ENCODE measurements at places on chromosomes 7 and 10.

DNA sequence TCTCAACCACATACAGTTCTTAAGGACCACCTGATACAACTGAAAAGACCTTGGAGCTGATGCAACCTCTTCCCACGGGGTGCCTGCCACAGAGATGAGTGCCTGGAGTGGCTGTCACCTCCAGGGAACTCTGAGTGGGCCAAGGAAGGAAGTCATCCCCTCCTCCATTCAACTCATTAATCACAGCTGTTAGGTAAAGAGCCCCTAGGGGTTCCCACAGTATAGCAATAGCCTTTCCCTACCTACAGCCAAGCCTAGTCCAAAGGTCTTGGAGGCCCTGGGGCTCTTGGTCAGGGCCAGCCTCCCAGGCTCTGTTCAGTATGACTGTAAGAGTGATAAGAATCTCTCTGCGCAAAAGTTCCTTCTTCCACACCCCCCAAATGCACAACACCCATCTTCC, 70.4 kb upstream of the NFE2L3 start:
- DNase-seq, result no peak

DNA sequence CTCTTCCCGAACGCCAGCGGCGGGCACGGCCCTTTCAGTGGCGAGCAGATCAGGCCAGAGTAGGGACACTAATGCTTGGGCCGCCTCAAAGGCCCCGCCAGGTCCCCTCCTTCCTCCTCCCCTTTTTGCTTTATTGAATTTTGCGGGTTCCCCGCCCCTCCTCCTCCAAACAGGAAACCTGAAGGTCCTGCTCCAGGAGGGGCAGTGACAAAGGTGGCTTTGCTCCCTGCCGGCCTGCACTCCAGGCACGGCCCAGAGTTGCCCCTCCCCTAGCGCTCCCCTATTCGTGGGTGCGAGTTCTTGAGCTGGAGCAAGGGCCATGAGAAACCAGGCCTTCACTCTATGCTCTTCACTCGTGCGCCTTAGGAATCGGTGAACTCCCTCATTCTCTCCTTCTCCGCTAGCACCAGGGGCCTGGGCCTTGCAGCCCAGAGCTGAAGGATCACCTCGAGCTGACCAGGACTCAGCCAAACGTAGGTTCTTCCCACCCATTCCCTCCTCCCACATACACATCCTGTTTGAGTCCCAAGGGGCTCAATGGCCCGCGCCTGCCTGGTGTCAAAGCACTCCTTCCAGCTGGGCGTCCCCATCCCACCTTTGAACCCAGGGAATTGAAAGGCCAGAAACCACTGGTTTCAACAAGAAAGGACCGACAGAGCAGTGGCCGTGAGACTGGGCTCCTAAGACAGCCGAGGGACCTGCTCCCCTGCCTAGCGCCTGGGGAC, 619 bp upstream of the HOXA6 start:
- DNase-seq, result peak; percentile 7

DNA sequence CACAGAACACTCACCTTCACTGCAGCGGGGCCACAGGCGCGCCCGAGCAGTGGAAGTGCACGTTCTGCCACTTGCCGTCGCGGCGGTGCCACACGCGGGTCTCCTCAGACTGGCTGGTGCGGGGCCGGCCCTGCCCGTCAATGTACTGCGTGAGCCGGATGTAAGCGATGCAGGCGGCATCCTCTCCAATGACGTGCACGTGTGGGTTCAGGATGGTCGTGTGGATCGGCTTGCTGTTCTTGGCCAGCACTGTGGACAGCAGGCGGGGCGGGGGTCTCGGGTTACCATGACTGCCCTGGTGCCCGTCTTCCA, 19.2 kb downstream of the YKT6 start:
- no peak for DNase-seq

DNA sequence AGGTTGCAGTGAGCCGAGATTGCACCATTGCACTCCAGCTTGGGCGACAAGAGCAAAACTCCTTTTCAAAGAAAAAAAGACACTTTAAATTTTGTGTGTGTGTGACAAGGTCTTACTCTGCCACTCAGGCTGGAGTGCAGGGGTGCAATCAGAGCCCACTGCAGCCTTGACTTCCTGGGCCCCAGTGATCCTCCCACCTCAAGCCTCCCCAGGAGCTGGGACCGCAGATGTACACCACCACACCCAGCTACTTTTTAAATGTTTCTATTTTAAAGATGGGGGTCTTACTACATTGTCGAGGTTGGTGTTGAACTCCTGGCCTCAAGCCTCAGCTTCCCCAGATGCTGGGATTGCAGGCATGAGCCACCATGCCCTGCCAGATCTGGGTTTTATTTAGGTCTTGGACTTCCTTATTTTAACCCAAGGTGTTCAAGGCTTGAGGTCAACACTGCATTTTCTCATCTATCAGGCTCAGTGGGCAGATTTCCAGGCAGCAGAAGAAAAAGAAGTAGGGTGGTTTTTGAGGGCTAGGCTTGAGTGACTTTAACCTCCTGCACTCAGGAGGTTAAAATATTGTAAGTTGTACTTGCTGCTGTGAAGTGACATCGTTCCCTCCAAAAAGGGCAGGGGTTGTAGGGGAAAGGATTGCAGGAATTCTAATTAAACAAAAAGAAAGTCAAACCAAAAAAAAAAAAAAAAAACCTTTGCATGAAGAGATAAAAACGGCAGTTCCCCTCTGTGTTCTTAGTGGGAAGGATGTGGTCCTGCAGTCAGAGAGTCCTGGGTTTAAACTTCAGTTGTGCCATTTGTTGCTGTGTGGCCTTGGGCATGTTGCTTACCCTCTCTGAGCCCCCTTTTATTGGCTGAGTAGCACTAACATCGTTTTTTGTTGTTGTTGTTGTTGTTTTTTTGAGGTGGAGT, 71.5 kb downstream of the CARD11 start:
- no peak for DNase-seq

DNA sequence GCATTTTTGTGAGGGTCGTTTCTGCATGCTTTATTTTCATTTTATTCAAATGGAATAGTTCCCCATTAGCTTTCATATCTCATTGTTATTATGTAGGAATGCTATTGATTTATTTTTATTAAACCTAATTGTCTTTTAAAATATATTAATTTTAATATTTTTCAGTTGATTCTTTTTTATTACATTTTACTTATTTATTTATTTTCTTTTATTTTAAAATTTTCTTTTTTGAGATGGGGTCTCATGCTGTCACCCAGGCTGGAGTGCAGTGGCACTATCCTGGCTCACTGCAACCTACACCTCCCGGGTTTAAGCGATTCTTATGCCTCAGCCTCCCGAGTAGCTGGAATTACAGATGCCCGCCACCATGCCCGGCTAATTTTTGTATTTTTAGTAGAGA, 7.4 kb upstream of the STK17A start:
- no peak for DNase-seq

GRCh38 chr7:16657656-16658279, 11.8 kb downstream of the BZW2 start:
- DNase-seq, result no peak

DNA sequence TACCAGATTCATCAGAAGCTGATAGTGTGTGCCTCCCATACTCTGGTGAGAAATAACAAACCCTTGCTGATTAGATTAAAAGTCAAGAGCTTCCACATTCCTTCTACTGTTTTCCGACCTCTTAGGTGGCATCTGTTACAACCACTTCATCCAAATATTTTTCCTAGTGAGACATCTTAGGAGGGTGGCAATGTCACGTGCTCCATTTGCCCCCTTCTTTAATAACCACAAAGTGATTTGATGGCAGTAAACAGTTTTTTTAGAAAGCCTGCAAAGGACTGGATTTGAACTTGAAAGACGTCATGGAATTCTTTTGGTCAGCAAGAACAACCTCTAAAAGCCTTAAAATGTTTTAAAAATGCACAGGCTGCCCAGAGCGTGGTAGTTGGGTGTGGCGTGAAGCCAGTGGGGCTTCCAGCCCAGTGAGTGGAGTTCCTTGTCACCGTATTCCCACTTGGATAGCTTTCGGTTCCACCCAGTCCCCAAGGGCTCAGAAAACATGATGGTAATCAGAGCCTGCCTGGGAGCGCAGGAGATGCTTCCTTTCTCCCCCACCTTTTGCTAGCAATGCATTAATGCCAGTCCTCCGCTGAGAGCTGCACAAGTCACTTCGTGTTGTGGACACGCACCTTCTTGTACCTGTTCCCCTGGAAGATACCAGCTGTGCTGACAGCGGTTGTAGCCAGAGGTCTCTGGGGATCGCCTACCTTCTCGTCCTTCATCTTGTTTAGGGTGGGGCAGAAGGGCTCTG, 256.4 kb downstream of the KIAA1217 start:
- DNase-seq, result no peak

DNA sequence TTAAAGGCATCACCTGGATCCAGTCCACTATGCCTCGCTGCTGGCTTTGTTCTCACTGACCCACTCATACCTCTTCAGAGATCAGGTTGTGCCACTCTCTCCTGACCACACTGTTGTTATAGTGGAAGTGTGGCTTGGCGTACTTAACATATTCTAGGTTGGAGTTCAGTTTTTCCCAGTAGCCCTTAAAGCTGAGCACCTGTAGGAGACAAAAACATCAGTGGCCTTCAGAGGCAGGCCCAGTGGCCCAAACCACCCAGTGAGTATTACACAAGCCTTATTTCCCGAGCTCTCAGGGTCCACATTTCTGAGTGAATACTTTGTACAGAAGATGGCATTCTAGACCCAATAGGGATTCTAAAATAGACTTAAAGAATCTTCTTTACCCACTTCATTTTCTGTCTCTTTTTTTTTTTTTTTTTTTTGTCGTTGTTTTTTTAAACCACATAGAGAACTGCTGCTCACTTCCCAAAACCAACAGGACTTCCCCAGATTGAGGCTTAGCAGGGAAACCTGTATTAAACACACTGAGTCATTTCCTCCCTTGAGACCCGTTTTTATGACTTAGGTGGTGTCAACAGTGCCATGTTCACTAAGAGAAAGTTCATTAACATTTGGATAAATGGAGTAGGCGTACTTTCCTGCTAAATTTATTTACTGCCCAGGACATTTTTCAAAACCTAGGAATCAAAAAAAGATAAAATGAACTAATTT, 85.8 kb downstream of the GSAP start:
- DNase-seq, result peak; percentile 25

DNA sequence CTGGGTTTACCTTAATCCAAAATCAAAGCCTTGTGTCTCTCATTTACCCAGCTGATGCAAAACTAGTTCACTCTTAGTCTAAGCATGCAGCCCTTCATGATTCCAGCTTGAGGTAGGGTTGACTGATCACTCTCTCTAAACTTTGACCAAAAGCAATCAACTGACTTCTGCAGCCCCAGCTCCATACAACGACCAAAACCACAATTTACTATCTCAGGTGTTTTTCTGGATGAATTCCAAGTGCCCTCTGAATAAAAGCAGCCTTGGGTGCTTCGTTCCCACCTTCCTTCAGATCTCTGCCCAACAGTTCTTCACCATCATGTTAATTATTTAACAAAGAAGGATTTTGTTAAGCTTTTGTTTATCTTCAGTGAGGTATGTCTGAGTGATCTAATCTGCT, 62.6 kb downstream of the CCDC6 start:
- DNase-seq, result no peak

DNA sequence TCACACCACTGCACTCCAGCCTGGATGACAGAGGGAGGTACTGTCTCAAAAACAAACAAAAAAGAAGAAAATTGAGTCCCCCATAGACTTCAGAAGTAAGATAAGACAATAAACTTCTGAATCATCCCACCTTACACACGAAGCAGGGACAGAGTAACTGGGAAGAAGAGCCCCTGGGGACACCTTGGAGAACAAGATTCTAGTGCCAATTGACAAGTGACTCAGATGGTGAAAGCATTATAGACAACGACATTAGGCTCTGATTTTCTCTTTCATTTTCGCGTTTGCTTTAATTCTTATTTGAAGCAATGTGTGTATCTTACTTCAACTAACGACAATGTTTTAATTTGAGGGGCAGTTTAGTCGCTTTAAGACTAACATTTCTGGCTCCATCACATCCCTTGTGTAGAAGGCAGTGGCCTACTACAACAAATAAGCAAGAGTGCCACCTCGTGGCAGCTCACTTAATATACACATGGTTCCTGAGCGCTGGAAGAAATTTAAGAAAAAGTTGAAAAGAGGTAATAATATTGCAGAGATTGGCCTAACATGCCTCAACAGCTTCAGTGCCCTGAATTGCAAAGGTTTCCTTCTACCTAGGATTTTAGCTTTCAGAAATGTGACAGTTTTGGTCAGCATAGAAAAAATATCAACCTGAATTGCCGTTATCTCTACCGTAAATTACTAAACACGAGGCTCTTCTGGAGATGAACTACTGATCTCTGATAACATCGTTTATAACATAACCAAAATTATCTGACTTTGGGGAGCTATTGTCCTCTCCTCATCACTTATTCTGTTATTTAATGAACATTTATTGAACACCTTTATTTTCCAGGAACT, 36.7 kb downstream of the ASNS start:
- peak; percentile 80 for DNase-seq

DNA sequence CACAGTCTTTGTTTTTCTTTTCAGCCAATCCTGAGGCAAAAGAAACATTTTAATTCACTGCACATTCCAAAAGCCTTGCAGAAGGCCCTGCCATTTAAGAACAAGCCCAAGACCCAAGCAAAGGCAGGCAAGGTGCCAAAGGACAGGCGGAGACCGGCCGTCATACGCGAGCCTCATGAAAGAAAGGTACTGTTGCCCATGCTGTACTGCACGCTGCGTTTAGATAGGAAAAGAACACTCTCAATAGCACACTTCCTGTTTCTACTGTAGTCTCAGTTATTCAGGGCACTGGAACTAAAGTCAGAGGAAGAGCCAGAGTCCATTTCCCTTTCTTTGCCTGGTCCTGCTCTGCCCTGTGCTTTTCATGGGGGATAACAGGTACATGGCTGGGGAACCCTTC, 47.6 kb downstream of the BMS1 start:
- DNase-seq, result no peak

DNA sequence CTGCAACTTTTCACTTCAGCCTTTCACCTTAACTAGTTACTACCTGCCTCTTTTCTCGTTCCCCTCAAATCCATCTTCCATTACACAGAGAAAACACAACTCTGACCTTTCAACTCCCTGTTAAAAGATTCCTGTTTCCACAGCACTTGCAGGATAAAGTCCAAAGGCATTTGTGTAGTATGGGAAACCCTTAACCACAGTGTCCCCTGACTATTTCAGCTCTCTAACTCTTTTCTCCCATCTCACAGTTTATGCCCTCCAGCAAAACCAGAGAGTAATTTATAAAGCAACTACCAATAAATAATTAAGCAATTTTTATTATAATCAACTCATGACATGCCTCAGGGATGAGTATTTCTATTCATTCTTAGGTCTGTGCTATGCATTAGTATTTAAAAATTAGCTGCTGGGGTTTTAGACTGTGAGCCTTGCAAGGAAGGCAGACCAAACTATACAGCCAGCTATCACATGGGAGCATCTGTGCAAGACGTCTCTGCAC, 51.0 kb downstream of the COL1A2 start:
- DNase-seq, result no peak

Measured in activated CD4-positive, alpha-beta T cell treated with anti-CD3 and anti-CD28 coated beads for 36 hours (primary cell).